Uterus (tissue), 4 donors: ENCODE measurements at places on chromosomes 3 and 15. TPM values are rescaled to one million over a fixed set of nuclear protein-coding genes. Genes with fewer than 3 reads are reported as not detected.

DNA sequence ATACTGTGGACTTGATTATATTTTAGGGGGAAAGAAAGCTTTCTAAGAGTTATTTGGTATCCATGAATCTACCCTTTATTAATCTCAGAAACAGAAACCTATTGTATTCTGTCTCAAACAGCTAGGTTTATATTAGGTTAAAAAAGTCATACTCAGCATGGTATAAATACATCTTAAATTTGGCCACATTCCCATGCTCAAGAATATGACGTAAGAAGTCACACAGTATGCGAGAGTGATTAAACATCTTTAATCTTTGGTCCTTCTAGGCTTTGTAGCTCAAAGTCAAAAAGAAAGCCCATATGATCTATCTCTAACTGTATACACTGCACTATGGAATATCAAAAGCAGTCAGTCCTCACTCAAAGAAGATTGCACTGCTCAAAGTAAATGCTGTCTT is 131.4 kb downstream of the EPHA3 start:
- no peaks in the 10 kb centered on the region for H3K36me3 ChIP-seq
- H3K4me1 ChIP-seq = no peaks in the 10 kb centered on the region
- no peak overlapping the region for H3K4me3 ChIP-seq
- no peak for DNase-seq
- no peaks in the 10 kb centered on the region for H3K27me3 ChIP-seq

SPINK8 gene
- total RNA-seq = not detected

- no peak for DNase-seq
- H3K4me1 ChIP-seq = no peaks in the 10 kb centered on the region
- no peaks in the 10 kb centered on the region for H3K27me3 ChIP-seq
- H3K27ac ChIP-seq = no peak overlapping the region
- no peaks in the 10 kb centered on the region for H3K36me3 ChIP-seq
These were observed 760.8 kb upstream of the CFAP20DC start for GRCh38 chr3:59810606-59811005.

RAB11A gene
- total RNA-seq = 206 TPM

GRCh38 chr3:61741551-61741950 is 180.2 kb downstream of the PTPRG start:
- H3K4me1 ChIP-seq = no peaks in the 10 kb centered on the region
- no peaks in the 10 kb centered on the region for H3K36me3 ChIP-seq
- no peak overlapping the region for H3K4me3 ChIP-seq
- no peaks in the 10 kb centered on the region for H3K27me3 ChIP-seq
- no peak overlapping the region for H3K27ac ChIP-seq
- DNase-seq = no peak

GRCh38 chr3:189567766-189568420 is 63.3 kb upstream of the TP63 start:
- H3K36me3 ChIP-seq = no peaks in the 10 kb centered on the region
- no peak overlapping the region for H3K4me3 ChIP-seq
- H3K4me1 ChIP-seq = no peaks in the 10 kb centered on the region
- H3K27me3 ChIP-seq = no peaks in the 10 kb centered on the region
- DNase-seq = no peak

C3orf33 gene
- total RNA-seq = 1.0 TPM

GRCh38 chr3:150912501-150912900 is 7.3 kb upstream of the MINDY4B start:
- DNase-seq = no peak
- H3K27me3 ChIP-seq = no peaks in the 10 kb centered on the region
- H3K27ac ChIP-seq = no peak overlapping the region
- H3K4me1 ChIP-seq = no peaks in the 10 kb centered on the region
- H3K36me3 ChIP-seq = no peaks in the 10 kb centered on the region

DNA sequence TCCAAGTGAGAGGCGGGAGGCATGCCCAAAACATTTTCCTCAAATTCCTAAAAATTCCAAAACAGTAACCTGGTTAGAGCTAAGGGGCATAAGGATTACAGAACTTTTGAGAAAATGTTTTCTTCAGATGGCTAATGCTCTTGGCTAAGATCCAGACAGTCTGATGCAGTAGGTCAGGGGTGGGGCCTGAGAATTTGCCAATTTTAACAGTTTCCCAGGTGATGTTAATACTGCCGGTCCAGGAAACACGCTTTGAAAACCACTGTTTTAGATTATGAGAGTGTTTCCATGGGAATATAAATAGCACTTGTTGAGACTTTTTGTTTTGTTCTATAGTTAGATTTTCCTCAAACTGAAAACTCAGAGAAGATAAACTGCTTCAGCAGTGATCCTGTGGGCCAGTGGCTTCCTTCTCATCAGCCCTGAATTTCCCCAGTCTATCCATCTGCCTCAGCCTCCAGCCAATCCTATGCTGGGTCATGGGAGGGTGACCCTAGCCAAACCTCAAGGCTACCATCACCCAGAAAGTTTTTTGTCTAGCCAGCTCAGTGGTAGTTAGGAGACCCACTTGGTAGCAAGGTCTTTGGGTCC is 71.6 kb upstream of the ACP3 start:
- H3K4me3 ChIP-seq = no peak overlapping the region
- no peaks in the 10 kb centered on the region for H3K27me3 ChIP-seq
- no peaks in the 10 kb centered on the region for H3K36me3 ChIP-seq
- no peaks in the 10 kb centered on the region for H3K4me1 ChIP-seq
- H3K27ac ChIP-seq = no peak overlapping the region
- DNase-seq = no peak

DNA sequence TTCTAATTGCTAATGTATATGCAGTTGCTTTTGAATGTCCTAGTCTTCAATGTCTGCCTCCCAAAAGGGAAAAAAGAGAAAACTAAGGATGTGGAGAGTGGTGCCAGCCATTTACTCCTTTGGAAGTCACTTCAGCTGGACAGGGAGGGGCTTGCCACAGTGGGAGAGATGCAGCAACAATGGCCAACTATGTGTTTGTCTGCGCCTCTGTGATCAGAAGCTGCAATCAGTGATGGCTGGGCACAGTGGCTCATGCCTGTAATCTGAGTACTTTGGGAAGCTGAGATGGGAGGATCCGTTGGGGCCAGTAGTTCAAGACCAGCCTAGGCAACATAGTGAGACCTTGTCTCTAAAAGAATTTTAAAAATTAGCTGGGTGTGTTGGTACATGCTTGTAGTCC is 16.7 kb upstream of the CLRN1 start:
- DNase-seq = no peak
- H3K27me3 ChIP-seq = no peaks in the 10 kb centered on the region
- no peaks in the 10 kb centered on the region for H3K36me3 ChIP-seq
- no peak overlapping the region for H3K27ac ChIP-seq
- H3K4me3 ChIP-seq = no peak overlapping the region

DNA sequence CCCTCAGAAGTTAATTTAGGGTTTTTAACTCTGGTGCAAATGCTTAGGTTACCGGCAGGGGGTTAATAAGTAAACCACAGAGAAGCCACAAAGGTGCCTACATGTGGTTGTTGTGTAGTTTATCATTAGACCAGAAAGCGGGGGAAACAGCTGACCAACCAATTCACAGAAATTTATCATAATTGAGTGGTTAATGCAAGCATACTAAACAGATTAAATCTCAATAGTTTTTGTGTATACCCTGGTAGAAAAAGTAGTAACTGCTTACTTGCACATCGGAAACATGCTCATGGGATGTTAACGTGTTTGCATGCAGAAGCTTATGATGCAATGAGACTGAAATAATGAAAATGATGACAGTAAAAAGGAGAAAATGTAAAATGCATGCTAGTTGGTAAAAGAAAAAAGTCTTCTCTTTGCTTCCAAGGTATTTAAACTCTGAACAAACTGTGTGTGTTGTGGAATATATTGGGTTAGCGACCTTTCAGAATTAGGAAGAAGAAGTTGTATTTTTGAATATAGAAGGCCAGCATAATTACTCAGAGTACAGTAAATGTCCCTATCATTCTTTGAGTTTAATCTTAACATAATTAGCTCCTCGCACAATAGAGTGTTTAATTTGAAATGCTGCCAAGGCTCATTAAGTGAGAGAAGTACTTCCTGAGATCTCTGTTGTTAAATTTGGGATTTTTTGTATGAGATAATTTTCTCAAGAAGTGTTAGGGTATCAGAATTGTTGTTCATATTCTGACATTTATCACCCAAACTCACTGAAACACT is 316.2 kb downstream of the PTPRG start:
- no peaks in the 10 kb centered on the region for H3K27me3 ChIP-seq
- DNase-seq = no peak
- no peaks in the 10 kb centered on the region for H3K4me1 ChIP-seq
- no peak overlapping the region for H3K4me3 ChIP-seq
- H3K36me3 ChIP-seq = no peaks in the 10 kb centered on the region

DNA sequence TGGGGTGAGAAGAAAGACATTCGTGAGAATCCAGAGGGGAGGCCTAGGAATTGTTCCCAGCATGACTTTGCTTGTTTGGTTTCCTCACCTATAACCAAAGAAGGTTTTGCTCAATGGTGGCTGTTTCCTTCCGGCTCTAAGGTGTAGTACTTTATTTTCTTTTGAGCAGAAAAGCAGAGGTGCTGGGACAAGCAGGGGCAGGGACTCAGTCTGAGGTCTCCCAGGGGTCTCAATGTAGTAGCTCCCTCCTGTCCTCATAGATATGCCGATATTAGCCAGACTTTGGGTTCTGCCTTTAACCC is 41.6 kb downstream of the ZBTB38 start:
- H3K4me1 ChIP-seq = peaks cover 10% of the 10 kb centered on the region
- no peak for DNase-seq
- peak overlapping the region; percentile 100 for H3K27ac ChIP-seq
- no peak overlapping the region for H3K4me3 ChIP-seq

DNA sequence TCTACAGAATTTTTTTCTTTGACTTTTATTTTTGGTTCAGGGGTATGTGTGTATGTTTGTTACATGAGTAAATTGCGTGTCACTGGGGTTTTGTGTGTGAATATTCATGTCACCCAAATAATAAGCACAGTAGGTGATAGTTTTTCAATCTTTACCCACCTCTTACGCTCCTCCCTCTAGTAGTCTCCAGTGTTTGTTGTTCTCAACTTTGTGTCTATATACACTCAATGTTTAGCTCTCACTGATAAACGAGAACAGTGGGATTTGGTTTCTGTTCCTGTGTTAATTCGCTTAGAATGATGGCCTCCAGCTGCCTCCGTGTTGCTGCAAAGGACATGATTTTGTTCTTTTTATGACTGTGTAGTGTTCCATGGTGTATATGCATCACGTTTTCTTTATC is 54.4 kb downstream of the MEF2A start:
- DNase-seq = no peak
- no peaks in the 10 kb centered on the region for H3K36me3 ChIP-seq
- no peak overlapping the region for H3K27ac ChIP-seq
- peaks cover 12% of the 10 kb centered on the region for H3K4me1 ChIP-seq
- no peak overlapping the region for H3K4me3 ChIP-seq

DNA sequence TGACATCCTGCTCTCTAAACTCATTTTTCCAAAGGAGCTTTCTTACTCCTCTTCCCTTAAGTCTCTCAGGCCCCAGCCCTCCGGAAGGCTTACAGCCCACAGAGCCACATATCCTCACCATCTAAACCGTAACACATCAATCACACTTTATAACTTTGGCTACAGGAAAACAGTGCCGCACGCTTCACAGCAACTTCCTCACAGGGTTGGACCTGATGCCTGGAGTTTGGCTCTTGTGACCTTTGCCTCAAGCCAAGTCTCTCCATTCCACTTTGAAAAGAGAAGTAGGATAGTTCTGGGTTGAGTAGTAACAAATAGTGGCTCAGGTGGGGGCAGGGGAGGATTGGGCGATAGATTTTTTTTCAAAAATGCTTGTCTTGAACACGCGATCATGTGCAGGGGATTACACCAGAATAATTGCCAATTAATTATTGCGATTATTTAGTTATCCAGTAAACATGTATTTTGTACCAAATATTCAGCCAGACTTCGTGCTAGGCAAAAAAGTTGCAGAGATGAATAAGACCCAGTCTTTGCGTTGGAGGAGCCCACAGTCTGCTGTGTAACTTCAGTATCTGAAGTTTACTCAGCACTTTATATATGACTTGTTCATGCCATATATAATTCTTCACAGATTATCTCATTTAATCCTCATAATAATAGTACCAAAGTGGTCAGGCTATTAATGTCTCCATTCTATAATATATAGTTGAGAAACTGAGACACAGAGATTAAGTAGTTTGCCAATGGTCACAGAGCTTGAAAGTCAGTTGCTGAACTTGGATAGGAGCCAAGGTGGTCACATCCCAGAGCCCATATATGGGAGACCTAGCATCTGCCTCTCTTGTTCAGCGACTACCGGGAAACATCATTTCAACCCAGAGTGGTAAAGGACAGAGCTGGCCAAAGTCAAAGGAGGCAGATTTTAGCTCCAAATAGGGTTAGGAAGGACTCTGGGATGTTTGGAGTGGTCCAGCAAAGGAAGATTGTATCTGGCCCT is 2.4 kb upstream of the ETV5 start:
- no peaks in the 10 kb centered on the region for H3K4me1 ChIP-seq
- no peak overlapping the region for H3K27ac ChIP-seq
- H3K4me3 ChIP-seq = no peak overlapping the region
- DNase-seq = no peak

TPRG1 gene
- total RNA-seq = 29.4 TPM

- H3K36me3 ChIP-seq = no peaks in the 10 kb centered on the region
- no peak overlapping the region for H3K27ac ChIP-seq
- H3K4me1 ChIP-seq = no peaks in the 10 kb centered on the region
- no peak for DNase-seq
- no peak overlapping the region for H3K4me3 ChIP-seq
These were observed 23.7 kb downstream of the TPRA1 start for GRCh38 chr3:127566833-127567232.

SKOR1 gene
- 0.35 TPM for total RNA-seq

DNA sequence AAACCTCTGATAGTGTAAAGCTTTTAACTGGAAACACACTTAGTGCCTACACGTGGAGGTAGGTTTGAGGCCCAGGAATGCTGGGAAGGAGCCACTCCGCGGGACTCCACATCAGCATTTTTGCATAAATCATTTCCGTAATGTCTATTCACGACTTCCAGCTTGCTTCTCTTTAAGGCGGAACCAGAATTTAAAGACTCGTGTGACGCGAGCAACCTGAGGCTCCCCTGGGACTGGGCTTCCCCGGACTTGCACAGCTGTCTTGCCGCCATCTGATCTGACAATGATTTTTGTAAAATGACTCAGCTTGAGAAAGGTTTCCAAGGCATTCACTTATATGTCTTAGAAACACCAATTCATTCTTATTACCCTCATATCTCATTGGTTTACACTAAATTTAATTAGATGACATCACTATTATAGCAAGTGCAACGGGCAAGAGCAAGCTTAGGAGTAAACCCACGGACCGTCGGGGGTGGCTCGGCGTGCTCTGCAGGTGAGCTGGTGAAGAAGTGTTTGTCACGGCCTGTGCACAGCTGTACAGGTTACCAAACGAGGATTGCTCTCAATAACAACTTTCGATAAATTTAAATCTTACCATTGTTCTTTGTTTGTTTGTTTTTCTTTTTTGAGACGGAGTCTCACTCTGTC is 95.2 kb downstream of the CHSY1 start:
- no peaks in the 10 kb centered on the region for H3K4me1 ChIP-seq
- no peak for DNase-seq

PEX5L gene
- total RNA-seq = not detected

CLDN16 gene
- total RNA-seq = 0.07 TPM

MCTP2 gene
- total RNA-seq = 3.3 TPM

- no peak for DNase-seq
- no peak overlapping the region for H3K4me3 ChIP-seq
- no peak overlapping the region for H3K27ac ChIP-seq
- no peaks in the 10 kb centered on the region for H3K36me3 ChIP-seq
These were observed 95.1 kb upstream of the MEX3B start for GRCh38 chr15:82140886-82141285.

- DNase-seq = peak; percentile 99
- no peaks in the 10 kb centered on the region for H3K27me3 ChIP-seq
- peaks cover 12% of the 10 kb centered on the region for H3K4me1 ChIP-seq
- peak overlapping the region; percentile 92 for H3K27ac ChIP-seq
These were observed 41.5 kb downstream of the CP start for GRCh38 chr3:149180057-149180573.

COPS2 gene
- total RNA-seq = 59.1 TPM
